A549 treated with AZD2906 at 1 μM for 4 hours (cell line): ENCODE measurements at places on chromosomes 2 and 18. TPM values are rescaled to one million over a fixed set of nuclear protein-coding genes. Genes with fewer than 3 reads are reported as not detected.

LOXL3 gene
- 0.31 to 0.60 TPM (median 0.49 TPM) in 5 replicates for total RNA-seq

DUSP2 gene
- total RNA-seq = 0.26 to 0.52 TPM (median 0.38 TPM) in 5 replicates

ONECUT2 gene
- 0.27 to 0.54 TPM (median 0.29 TPM) in 5 replicates for total RNA-seq

RGPD5 gene
- 4.8 to 9.7 TPM (median 7.8 TPM) in 5 replicates for total RNA-seq

CFAP65 gene
- total RNA-seq = 0.11 to 0.32 TPM (median 0.17 TPM) in 5 replicates
